ENCODE measurements at places on chromosomes 3 and 15.

DNA sequence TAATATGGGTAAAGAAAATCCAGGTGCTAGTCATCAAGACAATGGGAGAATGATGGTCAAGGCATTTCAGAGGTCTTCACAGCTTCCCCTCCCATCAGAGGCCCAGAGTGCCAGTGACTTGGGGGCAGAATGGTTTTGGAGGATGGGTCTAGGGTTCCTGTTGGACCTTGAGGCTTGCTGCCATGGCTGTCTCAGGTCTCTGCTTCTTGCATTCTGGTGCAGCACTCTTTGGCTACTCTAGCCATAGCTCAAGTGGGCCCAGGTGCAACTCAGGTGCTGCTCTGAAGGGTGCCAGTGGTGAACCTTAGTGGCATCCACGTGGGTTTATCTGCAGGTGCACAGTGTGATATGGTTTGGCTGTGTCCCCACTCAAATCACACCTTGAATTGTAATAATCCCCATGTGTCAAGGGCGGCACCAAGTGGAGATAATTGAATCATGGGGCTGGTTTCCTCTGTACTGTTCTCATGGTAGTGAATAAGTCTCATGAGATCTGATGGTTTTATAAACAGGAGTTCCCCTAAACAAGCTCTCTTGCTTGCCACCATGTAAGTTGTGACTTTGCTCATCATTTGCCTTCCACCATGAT is 48.5 kb upstream of the PEX5L start:
- DNase-seq, result no peak

DNA sequence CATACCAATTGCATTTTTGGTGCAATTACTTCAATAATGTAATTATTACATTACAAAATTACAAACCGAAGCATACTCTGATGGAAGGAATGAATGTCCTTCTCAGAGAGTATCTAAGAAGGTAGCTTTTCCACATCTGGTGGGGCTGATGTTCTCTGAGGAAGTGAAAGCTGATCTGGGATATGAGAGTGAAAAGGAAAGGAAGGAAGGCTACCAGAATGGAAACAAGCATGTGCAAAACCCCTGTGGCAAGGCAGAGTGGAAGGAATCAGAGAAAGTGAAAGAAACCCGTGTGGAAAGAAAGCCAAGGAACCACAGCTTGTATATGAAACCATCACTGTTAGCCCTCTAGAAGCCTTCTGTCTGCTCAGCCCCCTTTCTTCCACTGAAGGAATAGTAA is 35.3 kb upstream of the GOLGA8A start:
- DNase-seq, result no peak

DNA sequence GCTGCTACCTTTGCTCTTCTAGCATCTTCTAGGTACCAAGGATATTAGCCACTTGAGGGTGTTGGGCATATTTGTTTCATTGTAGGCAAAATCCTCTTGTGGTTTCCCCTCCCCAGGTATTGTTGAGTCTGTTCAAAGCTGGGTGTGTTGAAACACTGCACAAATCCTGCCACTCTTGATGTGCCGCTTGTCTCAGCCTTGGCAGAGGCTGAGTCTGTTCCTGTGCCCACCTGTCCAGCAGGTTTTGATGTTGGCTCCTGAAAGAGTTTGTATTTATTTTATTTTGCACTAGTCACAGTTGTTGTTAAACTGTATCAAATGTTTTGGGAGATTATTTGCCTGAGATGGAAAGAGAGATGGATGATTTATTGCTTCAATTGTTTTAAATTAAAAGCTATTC is 136.2 kb downstream of the USP13 start:
- no peak for DNase-seq

DNA sequence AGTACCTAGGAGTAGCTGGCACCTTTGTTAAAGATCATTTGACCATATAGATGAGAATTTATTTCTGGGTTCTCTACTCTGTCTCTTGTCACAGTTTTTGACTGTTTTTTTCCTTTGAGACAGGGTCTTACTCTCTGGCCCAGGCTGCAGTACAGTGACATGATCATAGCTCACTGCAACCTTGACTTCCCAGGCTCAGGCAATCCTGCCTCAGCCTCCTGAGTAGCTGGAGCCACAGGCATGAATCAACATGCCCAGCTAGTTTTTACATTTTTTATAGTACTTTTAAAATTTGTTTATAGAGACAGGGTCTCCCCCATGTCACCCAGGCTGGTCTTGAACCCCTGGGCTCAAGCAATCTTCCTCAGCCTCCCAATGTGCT is 45.0 kb downstream of the BCL2L10 start:
- no peak for DNase-seq

GRCh38 chr3:64244011-64244942 is 19.0 kb upstream of the PRICKLE2 start:
- no peak for DNase-seq

DNA sequence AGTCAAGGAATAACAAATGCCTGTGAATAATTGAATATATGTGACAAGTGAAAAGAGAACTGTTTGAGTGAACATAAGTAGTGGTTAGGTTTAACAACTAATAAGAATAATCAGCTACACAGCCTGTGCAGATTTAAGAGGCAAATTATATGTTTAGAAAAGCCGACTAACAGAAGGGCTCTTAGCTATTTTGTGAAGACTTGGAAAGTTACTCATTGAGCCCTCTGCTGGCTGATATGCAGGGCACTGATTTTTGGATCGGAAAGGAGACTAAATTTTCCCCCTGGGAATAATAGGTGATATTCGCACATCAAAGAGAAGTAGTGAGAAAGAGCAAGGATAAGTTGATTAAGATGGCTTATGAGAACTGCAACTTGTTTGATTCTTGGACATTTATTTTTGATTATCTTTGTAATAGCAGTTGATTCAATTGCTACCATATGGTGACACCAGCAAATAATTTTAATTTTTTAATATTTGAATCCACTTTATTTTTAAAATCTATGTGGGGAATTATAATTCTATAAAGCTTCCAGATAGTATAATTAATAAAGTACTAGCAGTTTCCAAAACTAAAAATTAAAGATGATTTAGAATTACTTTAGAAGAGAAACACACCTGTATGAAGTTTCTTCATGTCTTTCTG is 156.2 kb downstream of the NLGN1 start:
- DNase-seq, result no peak

DNA sequence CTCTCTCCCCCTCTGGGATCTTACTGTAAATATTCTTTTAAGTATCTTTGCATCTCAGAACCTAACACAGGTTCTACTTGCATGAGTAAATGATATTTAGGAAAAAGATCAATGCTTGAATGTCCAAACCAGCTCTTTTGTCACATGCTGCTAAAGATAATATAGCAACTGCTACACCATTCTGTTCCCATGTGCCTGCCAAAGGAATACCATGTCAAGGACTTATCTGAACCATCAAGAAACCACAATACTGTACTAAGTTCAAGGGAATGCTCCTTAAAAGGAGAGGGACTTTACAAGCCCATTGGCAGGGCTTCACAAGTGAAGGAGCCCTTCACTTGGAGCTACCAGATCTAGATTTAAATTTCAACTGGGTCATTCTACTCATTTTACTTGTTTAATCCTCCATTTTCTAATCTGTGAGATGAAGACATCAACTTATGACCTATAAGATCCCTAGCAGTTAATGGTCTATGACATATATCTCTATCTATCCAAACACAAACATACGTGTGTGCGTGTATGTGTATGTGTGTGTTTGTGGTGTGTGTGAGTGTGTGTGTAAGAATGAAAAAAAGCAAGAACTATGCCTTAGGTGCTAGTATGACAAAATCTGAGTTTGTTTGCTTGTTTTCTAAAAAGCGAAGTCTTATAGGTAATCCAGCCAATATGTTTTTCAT is 13.0 kb upstream of the SEC62 start:
- no peak for DNase-seq

DNA sequence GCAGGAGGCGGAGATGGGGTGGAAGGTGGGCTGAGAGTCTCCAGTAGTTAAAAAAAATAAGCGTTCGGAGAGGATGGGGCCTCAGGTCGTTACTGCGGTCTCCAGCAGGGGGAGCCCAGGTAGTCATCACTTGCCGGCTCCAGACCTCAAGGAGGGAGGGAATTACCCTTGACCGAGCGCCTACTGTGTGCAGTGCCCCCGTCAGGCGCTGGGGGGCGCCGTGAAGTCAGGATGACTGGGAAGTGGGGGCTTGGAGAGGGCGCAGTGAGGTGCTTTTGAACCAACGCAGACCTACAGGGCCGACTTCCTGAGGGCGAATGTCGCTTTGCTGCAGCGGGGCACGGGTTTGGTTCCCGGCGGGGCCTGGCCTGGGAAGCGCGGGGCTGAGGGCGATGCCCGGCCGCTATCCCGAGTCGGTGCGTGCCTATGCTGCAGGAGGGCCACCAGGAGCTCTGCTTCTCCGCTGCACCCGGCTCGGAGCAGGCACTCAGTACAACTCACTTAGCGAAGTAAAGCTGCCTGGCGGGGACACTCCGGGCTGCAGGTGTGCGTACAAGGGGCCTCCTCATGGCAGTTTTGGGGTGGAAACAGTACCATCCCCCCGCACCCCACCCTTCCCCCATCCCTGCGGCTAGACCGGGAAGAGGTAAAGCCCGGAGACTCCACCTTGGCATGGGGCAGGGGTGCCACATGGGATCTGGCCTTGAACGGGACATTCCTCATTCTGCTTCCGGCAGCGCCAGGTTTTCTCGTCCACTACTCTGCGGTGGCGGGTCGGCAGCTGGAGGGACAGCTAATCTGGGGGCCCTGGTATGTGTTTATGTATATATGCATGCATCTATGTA is 79.8 kb downstream of the RHCG start:
- DNase-seq, result peak; percentile 71

DNA sequence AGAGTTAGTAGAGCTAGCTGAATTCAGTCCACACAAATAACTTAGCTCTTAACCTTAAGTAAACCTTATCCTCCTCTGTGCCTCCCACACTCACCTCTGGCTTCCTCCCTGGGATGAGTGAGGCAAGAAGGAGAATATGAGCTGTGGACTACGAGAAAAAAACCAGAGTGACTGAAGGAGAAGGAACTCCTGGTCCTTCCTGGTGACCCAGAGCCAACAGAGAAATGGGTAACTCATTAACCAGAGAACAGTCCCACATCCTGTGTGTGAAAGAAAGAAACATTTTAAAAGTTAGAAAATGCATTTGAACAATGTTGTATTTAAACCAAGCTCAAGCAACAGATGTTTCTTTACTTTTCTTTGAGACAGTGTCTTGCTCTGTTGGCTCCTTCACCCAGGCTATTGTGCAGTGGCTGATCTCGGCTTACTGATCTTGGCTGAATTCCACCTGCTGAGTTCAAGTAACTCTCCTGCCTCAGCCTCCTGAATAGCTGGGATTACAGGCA is 27.5 kb upstream of the FAM81A start:
- no peak for DNase-seq

GRCh38 chr3:66227915-66228314 is 7.1 kb downstream of the SLC25A26 start:
- DNase-seq, result no peak

DNA sequence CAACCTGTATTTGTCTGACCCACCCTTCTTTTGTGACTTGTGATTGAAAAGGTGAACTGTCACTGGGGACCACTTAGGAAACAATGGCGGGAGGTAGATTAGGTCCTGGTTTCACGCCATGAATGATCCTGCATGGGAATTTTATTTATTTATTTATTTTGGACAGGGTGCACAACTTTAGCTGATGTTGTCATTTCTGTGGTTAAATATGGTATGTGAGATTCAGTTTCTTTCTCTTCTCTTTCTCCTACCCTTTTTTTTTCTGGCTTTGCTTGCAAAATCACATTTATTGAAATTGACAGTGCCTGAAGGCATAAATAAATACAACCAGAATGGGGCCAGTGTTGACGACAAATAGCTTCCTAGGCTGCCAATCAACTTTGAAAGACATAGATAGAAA is 18.0 kb upstream of the HTR3E start:
- no peak for DNase-seq

DNA sequence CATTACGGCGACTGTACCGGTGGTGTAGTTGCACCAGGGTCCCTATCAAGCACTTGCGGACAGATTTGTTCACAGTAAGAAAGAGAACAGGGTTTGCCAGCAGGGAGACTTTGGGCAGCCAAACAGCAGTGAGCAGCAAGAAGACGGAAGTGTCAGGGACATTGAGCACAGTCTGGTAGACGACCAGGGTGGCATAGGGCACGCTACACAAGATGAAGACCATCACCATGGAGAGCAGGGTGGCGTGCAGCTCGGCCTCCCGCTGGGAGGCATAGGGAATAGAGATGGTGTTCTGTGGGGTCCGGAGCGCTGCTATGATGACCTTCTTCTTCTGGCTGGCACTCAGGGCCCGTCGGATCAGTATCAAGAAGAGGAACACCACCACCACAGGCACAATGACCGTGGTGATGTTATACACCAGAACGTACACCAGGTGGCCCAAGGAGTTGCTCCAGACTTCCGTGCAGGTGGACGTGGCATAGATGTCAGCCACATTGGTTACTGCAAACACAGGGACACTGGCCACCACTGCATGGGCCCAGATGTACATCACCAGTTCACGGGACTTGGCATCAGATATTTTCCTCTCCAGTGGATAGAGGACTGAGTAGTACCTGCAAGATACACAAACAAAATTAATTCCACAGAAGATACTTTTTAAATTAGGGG is 19.1 kb upstream of the FSIP1 start:
- DNase-seq, result peak; percentile 10

DNA sequence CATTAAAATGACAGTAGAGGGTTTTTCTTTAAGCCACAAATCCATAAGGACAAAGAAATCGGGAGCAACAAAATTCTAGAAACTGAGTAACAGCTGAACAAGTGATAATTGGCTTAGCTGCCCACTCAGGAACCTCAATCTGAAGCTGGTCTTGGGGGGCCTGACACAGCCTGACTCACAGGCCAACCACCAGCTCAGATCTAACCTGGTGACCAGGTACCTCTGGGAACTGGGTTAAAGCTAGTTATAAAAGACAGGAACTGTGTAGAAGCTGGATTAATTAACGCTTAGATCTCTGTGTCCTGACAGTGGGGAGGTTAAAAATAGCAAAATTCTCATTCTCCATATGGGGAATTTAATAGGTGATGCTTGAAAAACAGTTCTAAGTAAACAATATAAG is 161.9 kb downstream of the PLCL2 start:
- DNase-seq, result no peak

GRCh38 chr3:10437272-10437994 is 68.0 kb downstream of the ATP2B2 start:
- DNase-seq, result no peak

DNA sequence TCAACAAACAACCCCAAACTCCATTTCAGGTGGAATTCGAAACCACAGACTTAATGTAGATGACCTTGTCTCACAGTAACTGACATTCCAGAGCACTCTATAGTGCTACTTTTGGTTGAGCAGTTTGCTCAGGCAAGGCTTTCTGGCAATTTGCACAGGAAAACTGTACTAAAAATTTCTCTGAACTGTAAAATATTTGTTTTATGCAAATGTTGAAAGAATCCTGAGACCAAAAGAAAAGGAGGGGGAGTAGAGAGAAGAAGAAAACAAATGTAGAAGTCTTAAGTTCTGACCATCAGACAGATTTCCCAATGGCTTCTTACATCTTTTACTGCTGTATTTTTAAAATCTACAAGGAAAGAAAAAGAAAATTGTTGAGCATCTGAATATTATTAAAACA is 53.5 kb downstream of the DTWD1 start:
- DNase-seq, result no peak

- no peak for DNase-seq
These were observed 5.4 kb downstream of the BAHD1 start for GRCh38 chr15:40446144-40446543.

- DNase-seq, result no peak
These were observed 32.6 kb downstream of the SERPINI2 start for GRCh38 chr3:167441256-167441655.

GRCh38 chr3:190266913-190267290 is 55.3 kb downstream of the CLDN1 start:
- DNase-seq, result no peak

Measured in hematopoietic multipotent progenitor cell treated with erythropoietin and hydrocortisone succinate and interleukin-3 and kit ligand, for 15 days (in vitro differentiated cells).